ENCODE measurements at places on chromosomes 5 and 9.

- no peak for DNase-seq
Observed at GRCh38 chr9:119074017-119074416, 295.2 kb downstream of the BRINP1 start.

- DNase-seq, result no peak
Observed at GRCh38 chr9:16687678-16688369, 182.6 kb downstream of the BNC2 start.

DNA sequence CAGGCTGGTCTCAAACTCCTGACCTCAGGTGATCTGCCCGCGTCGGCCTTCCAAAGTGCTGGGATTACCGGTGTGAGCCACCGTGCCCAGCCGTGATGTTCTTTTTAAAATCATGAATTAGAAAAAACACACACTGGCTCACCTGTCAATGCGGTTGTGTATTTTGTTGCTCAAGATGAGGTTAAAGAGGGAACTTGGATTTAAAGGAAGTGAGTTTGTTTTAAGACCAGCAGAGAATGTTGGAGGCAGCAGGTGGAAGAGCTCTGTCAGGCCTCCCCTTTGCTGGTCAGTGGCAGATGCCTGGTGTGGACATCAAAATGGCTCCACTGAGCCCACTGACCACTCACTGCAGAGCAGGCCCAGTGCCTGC is 38.9 kb downstream of the WNK2 start:
- no peak for DNase-seq

DNA sequence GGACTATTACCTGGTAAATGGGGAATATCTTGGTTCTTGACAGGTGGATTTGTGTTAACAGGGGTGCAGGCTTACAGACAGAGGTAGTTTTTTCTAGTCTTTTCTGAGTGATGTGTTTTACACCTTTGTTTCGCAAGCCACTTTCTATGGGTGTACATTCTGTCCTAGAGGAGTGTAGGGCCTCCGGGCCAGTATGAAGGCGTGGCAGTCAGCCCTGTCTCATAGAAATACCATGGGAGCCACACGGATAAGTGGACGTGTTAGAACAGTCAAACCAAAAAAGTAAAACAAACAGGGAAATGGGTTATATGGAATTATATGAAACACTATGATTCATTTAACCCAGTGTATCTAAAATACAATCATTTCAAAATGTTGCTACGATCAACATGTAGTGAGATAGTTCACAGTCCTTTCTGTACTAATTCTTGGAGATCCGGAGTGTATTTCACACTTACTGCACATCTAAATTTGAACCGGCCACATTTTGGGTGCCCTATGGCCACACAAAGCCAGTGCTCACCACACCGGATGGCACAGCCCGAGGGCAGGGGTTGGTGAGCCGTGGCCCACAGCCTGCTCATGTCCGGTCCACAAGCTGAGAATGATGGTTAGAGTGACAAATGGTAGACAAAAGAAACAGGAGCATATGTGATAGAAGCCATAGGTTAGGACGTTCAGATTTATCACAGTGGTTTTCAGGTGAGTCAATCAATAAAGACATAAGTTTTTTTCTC is 80.1 kb upstream of the IRX4 start:
- no peak for DNase-seq

- no peak for DNase-seq
Observed at GRCh38 chr5:134132372-134133187, 18.1 kb downstream of the TCF7 start.

- DNase-seq, result no peak
Observed at GRCh38 chr5:83306572-83307241, 164.8 kb upstream of the VCAN start.

DNA sequence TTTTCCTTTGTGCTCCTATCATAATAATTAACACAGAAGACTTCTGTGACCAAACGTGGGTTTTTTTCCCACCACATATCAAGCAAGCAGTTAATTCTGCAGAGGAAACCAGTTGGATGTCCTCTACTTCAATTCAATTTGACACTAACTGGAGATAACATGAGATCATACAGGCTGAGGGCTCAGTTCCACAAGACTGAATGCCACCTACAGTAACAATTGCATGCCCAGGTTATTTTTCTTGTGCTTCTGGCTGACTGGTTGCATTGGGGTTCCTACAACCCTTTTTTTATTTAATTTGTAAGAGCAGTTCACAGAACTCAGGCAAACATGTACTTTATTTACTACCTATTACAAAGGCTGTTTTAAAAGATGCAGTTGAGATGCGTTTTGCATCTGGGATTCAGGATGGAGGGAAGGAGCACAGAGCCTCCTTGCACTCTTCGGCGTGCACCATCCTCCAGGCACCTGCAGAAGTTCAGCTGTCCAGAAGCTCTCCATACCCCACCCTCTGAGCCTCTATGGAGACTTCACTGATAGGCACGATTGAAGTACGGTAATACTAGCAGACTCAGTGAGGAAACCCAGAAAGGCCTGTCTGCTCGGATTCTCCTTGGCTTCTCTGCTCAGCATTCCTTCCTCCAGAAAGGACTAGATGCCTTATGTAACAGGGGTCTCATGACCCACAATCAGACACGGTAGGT is 425.2 kb upstream of the CDH9 start:
- DNase-seq, result no peak

- no peak for DNase-seq
Observed at GRCh38 chr5:1973391-1974013, 90.8 kb upstream of the IRX4 start.

DNA sequence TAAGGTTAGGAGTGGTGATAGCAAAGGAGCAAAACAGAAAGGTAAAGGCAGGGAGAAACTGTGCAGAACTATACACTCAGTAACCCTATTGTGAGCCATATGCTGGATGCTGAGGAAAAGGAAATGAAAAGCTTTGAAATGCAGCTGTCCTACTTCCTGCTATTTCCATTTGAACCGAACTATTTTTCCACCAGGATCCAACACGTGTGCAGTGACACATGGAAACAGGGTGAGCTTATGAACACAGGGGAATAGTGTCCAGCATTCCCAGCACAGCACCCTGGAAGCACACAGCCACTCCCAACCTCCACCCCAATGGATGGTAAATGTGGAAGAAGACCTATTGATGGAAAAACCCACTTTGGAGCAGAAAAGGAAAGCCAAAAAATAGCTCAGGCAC is 69.0 kb upstream of the SLC12A2 start:
- DNase-seq, result no peak

DNA sequence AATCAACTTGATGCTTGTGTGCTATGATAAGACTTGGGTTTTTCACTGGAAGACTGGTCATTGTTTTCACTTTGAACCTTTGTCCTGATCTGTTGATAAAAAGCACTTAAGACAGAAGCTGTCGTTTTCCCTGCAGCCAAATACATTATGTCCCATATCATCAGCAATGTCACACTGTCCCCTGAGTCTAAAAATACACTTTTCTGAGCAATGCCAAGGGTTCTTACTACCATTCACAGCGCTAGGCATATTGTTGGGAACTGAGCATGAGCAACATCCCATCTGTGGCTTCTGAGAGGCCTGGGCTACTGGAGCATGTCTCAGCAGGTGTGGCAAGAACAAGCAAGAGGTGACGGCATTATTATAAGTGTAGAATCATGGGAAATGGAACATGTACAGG is 81.8 kb downstream of the SEMA6A start:
- DNase-seq, result no peak

DNA sequence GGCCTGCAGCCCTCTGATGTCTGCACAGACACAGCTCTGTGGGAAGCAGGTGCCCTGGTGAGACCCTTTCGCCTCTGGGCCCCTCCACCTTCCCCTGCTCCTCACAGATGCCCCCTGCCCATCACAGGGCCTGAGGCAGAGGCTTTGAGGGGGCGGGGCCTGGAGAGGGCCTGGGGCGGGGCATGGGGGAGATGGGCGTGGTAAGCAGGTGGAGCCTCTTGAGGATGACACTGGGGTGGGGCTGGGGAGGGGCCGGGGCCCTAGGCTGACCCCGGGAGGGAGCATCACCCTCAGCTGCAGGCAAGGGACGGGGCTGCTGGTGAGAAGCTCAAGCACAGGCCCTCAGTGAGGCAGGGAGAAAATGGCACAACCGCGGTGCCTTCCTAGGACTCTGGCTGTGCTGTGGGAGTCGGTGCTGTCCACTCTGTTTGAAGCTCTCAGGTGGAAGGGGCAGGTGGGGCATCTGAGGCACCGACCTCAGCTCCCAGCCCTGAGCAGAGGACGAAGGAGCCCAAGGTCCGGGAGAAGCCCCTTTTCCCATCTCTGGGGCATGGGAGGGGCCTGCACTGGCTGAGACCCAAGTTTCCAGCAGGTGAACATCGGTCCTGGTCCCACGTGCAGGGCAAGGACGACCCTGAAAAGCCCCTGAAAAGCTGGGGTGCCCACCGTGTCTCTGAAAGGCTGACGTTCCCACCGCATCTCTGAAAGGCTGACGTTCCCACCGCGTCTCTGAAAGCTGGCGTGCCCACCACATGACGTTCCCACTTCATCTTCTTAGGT is 17.5 kb upstream of the SLC9A3 start:
- DNase-seq, result no peak

DNA sequence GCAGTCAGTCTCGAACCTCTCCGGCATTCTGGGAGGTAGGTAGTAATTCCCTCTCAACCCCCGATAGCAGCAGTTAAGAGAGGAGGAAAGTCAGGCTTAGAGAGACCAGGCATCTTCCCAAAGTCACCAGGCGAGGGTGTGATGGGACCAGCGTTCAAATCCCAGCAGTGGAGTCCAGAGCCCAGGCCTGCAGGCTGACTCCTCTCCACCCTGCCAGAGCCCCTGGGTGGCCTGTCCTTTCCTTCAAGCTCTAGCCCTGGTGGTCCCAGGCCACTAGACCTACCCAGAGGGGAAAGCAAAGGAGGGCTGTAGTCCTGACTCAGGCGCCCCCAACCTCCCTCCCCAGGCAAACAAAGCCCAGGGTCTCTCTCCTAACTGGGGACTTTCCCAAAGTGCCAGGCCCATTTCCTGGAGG is 4.2 kb upstream of the NR5A1 start:
- no peak for DNase-seq

- no peak for DNase-seq
Observed at GRCh38 chr9:119284587-119285337, 84.5 kb downstream of the BRINP1 start.

DNA sequence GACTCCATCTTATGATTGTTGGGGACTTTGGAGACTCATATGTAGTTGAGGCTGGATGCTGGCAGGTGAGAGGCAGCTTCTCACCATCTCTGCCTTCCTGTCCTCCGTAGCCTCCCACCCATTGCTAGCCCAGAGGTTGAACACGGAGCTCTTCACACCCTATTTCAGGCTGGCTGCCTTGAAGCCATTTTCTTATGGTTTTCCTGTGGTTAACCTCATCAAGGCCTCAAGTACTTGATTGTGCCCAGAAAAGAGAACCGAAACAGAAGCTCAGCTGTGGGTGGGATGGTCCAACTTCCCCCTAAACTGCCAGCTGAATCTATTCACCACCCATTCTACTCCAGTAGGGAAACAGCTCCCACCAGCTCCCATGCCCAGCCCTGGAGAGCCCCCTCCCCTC is 102.9 kb downstream of the LIFR start:
- DNase-seq, result peak; percentile 20

Data from bone marrow (tissue), 2 donors.